ENCODE measurements at places on chromosomes 12 and 14. TPM values are rescaled to one million over a fixed set of nuclear protein-coding genes. Genes with fewer than 3 reads are reported as not detected.
A peak's percentile ranks its signal among the peaks of the same experiment; 100 is the strongest.

GRCh38 chr14:67652189-67652588 is 22.2 kb downstream of the VTI1B start:
- no peak for DNase-seq

DNA sequence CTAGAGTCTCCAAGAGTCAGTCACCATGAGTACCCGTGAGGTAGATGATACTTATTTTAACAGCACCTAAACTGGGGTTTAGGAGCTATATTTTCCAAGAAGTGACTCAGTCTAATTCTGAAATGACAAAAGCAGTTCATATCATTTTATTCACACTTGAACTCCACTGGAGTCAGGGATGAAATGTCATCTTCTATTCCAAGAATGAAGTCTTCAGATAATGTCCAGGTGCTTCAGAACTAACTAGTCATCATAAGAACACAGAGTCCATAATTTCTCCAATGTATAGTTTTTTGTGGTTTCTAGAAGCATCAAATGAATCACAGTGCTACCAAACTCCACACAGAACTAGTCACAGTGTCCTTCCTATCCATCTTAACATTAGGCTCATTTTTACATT is 13.3 kb downstream of the DNM1L start:
- DNase-seq, result no peak

DNA sequence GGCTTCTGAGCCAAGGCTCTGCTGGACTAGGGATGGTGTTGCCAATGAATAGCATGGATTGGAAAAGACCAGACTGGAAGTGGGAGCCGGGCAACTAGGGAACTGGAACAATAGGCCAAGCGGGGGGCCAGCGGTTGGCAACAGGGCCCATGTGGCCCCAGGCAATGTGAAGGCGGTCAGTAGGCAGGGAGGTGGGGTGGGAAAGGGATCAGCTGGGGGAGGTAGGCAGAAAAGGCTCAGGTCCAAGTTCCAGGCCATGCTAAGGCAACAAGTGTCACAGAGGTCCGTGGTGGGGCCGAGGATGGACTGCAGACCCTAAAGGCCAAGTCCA is 14.9 kb upstream of the MLXIP start:
- no peak for DNase-seq

DNA sequence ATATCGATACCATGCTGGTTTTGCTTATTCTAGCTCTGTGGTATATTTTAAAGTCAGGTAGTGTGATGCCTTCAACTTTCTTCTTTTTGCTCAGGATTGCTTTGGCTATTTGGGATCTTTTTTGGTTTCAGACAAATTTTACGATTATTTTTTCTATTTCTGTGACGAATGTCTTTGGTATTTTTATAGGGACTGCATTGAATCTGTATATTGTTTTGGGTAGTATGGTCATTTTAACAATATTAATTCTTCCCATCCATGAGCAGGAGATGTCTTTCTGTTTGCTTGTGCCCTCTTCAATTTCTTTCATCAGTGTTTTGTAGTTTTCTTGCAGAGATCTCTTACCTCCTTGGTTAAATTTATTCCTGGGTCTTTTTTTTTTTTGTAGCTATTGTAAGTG is 10.8 kb upstream of the SLC4A8 start:
- no peak for DNase-seq

GRCh38 chr12:50524621-50525020 is 19.8 kb downstream of the DIP2B start:
- DNase-seq, result no peak

DNA sequence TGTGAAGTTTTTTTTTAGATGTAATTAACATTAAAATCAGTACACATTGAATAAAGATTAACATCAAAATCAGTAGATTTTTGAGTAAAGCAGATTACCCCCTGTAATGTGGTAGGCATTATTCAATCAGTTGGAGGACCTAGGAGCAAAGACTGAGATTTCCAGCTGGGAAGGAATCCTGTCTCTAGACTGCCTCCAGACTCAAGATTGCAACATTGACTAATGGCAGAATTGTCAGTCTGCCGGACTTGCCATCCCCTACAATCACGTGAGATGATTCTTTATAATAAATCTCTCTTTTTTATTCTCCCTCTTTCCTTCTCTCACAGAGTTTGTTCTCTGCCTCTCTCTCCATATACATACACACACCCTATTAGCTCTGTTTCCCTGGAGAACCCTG is 51.4 kb upstream of the SLC6A15 start:
- no peak for DNase-seq

GRCh38 chr12:104605685-104606084 is 148.9 kb downstream of the CHST11 start:
- DNase-seq, result peak; percentile 8

GSC gene
- 0.59 TPM for total RNA-seq

ADCY4 gene
- total RNA-seq, result 8.5 TPM

SOAT2 gene
- total RNA-seq, result 0.82 TPM

BDKRB1 gene
- total RNA-seq, result not detected

NTN4 gene
- total RNA-seq, result 4.1 TPM

AMN gene
- total RNA-seq, result 8.4 TPM

SLCO1B3 gene
- not detected for total RNA-seq

Data from T-cell (primary cell).